ENCODE measurements at places on chromosomes 7 and 10.

- no peak for DNase-seq
Observed at GRCh38 chr7:139203992-139204391, 27.0 kb upstream of the UBN2 start.

DNA sequence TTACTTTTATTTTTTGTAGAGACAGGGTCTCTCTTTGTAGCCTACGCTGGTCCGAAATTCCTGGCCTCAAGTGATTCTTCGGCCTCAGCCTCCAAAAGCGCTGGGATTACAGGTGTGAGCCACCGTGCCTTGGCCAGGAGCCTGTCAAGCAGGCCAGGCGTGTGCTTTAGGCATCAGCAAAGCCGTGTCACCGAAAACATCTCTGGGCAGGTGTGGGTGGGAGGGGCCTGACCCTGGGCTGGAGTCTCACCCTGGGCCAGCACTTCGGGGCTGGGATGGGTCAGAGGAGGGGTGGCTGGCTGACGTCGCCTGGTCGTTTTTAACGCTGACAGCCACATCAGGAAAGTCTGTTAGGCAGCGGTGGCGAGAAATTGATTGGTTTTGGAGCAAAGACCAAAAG lies 80.9 kb downstream of the UNCX start:
- DNase-seq = no peak

DNA sequence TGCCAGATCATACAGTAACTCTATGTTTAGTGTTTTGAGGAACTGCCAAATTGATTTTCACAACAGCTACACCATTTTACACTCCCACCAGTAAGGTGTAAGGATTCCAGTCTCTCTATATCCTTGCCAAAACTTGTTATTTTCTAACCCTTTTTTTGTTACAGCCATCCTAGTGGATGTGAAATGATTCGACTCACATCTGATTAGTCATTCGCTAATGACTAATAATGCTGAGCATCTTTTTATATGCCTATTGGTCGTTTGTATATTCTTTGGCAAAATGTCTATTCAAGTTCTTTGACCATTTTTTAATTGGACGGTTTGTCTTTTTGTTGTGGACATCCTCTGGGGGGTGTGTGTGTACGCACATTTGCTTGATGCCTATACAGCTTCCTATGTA lies 142.8 kb downstream of the DGKB start:
- DNase-seq = no peak

- DNase-seq = no peak
Observed at GRCh38 chr10:28370107-28370835, 67.4 kb upstream of the MPP7 start.

DNA sequence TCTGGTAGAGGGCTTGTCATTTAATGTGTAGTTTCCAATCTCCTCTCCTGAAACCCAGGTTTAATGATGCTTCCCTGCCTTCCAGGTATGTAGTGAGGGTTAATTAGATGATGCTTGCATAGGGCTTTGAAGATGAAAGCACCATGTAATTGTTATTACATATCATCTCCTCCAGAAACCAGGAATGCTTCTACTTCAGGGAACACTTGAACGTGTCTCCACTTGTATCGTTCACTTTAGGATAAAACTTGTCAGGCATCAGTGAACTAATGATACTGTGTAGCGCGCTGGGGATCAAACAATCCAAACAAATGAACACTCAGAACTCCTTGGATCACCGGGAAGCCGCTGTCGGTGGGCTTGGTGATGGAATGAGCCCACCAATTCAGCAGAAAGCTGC lies 260.9 kb upstream of the FZD8 start:
- no peak for DNase-seq

- DNase-seq = no peak
Observed at GRCh38 chr10:37314350-37314749, 189.0 kb downstream of the ANKRD30A start.

DNA sequence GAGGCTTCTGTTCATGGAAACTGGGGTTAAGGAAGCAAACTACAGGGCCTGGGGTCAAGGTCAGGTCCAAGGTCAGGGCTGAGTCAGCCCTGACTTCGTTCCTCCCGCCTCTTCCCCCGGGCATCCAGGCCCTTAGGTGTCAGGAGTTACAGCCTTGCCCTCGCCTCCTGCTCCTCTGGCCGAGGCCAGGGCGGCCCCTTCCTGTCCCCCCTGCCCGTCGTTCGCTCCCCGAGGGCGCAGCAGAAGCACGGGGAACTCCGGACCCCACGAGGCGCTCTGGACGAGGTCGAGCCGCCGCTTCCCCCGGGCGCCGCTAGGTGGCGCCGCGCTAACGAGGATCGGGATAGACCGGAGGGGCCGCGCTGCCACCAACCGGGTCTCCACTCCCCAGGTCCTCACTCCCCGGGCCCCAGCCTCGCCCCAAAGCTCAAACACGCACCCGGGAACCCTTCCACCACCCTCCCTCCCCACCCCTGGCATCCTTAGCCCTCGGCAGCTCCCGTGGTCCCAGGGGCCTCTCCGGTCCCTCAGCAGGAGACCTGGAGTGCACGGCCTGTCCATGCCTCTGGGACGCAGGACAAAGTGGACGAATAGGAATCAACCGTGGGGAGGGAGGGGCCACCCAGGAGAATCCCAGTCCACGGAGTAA lies 59.2 kb upstream of the MYL10 start:
- DNase-seq = peak; percentile 89

- DNase-seq = no peak
Observed at GRCh38 chr10:60849217-60849616, 70.9 kb downstream of the CDK1 start.

- DNase-seq = no peak
Observed at GRCh38 chr7:31735991-31736982, 49.3 kb downstream of the PPP1R17 start.

DNA sequence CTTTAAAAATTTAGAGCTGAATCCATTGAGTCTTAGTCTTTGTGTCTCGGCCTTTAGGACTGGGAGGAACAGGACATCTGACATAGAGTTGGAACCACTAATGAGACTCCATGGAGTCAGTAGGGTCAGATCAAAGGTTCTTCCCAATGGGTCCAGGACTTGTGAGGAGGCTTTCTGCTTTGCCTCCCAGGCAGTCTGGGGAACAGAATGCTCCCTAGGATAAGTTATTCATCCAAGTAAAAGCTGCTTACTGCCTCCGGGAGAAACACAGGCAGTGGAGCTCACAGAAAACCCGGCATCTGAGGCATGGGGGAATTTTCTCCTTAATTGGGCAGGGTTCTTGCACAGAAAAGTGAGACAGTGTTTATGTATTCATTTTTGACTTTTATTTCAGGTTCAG lies 216.4 kb downstream of the SEC23IP start:
- no peak for DNase-seq

- no peak for DNase-seq
Observed at GRCh38 chr7:89002981-89003956, 207.7 kb upstream of the TEX47 start.

DNA sequence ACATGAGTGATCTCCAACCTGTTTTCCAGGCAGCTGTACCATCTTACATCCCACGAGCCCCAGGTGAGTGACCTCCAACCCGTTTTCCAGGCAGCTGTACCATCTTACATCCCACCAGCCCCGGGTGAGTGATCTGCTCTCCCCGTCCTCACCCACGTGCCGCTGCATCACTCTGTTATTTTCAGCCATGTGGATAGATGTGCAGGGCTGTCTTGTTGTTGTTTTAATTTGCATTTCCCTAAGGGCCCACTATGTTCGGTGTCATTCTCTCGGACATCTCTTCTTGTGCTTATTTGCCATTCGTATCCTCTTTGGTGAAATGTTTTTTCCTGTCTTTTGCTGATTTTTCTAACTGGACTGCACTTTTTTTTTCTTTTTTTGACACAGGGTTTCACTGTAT lies 17.9 kb upstream of the LARP4B start:
- DNase-seq = no peak

DNA sequence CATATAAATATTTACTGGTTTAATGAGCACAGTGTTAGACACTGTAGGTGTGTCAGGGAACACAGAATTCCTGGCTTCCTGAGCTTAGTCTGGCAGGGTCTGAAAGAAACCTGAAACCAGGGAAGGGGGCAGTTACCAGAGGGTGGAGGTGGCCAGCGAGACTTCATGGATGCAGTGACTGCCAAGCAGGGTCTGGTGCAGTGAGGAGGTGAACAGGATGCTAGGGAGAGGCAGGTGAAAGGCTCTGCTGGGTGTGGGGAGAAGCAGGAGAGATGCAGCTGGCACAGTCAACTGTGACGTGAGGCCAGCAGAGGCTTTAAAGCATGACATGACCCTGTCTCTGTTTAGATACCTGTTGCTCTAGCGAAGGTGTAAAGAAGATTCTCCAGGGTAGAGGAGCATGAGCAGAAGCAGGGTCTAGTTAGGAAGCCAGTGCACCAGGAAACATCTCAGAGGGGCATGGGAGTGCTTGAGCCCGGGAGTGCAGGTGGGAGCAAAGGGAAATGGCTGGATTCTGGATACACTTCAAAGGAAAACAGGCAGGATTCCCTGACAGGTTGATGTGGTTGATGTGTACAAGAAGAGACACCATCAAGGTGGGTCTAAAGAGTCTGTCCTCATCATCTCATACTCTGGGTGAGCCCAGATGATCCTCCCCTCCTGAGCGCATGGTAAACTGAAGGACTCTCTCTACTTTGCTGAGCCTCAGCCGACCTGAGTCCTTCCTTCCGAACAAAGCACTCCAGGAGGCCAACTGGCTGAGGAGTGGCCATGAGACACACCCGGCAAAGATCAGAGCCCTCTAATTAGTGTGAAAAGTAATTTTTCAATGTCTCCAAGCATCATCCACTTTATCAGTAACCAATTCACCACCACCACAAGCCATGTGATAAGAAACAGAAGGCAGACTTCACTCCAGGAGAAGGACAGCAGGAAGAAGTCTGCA lies 186.8 kb downstream of the COBL start:
- DNase-seq = no peak

DNA sequence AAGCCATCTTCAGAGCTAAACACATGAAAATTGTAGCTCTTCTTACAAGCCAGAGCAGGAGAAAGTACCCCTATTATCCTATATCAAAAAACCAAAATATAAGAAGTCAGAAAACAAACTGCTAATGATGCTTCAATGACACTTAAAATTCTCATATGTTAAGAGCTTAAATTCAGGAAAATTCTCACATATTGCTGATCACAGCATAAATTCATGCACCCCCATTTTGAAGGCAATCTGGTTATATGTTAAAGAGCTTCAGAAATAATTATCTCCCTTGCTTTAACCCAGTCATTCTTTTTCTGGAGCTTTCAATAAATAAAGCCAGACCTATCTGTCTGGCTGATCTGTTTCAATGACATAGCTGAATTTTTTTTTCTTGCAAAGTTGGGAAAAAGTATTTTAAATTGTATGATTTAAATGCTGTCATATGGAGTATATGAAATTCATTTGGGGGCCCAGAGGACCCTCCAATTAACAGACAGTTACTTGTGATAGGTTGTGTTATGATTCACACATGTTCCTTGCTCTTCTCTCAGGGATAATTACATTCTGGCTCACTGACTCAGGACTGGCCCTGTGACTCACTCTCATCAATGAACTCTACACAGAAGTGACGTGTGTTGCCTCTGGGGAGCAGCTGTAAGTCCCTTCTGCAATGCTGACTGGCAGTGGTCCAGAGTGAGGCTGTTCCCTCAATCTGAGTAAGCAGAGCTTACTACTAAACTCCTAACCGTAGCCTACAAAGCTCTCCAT lies 85.2 kb downstream of the HGF start:
- peak; percentile 61 for DNase-seq

- DNase-seq = peak; percentile 57
Observed at GRCh38 chr10:132899751-132900065, 42.7 kb downstream of the CFAP46 start.

GRCh38 chr7:66146701-66147100 lies 32.1 kb downstream of the CRCP start:
- no peak for DNase-seq

DNA sequence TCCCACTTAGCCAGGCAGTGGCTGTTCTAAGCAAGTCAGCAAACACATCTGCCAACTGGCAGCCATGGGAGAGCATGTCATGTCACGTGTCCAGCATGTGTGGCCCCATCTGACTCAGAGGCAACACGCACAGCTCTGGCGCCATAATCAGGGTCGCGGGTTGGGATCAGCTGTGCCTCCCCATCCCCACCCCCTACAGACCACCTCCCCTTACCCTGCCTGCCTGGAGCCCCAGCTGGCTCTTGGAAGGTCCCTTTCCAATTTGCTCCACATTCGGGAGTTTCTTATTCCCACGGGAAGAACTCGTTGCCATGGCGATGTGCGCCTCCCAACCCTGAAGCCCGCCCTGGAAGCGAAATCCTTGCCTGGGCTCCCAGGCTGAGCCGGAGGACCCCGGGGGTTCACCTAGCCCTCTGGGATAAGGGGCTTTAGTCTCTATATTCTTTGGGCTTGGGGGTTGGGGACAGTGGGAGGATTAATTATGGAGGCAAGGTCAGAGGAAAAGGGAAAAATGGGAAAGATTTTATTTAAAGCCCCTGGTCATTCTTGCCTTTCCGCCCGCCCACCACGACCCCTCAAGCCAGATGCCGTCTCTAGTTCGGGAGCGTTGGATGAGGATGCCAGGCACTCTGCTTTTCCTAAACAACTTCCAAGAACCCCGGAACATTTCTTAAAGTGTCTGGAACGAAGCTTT lies 283.7 kb downstream of the ZEB1 start:
- DNase-seq = peak; percentile 73

DNA sequence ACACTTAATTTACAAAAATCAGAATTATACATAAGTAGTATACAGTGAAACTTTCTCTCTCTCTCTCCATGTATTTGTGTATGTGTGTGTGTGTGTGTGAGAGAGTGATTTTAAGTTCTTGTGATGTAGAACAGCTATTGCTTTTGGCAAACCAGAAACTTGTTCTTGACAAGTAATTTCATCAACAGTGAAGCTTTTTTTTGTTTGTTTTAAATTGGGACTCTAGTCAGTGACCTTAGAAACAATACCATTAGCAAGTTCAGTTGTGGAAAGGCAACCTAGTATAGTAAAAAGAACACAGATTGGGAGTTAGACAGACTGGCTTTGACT lies 319.1 kb downstream of the PTEN start:
- no peak for DNase-seq

DNA sequence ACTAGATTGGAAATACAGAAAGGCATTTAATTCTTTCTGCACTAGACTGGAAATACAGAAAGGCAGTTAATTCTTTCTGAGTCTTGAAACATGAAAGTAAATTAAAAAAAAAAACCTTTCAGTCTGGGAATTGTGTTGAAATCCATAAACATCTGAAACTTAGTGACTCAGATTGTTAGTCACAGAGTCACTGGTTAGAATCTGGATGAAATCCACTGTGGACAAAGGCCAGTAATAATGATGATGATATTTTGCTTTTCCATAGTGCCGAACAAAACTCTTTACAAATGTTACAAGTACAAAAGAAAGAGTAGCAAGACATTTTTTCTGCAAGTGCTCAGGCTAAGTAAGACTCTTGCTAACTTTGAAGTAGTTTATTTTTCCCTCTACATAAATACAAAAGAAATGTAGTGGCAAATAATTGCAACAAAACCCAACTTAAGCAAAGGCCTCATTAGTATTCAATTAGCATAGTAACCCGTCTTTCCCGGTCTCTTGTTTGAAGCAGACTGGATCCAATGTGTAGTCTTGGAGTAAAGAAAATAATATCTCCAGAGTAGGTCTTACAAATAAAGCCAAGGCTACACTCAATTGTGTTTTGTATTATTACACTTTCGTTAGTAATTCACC lies 5.8 kb upstream of the PRTFDC1 start:
- no peak for DNase-seq

All from upper lobe of right lung (tissue), 1 donor.